Calu3 (cell line): ENCODE measurements at places on chromosomes 6 and 20.

GRCh38 chr6:34855463-34855862 is 32.4 kb downstream of the TAF11 start:
- no peak for DNase-seq

DNA sequence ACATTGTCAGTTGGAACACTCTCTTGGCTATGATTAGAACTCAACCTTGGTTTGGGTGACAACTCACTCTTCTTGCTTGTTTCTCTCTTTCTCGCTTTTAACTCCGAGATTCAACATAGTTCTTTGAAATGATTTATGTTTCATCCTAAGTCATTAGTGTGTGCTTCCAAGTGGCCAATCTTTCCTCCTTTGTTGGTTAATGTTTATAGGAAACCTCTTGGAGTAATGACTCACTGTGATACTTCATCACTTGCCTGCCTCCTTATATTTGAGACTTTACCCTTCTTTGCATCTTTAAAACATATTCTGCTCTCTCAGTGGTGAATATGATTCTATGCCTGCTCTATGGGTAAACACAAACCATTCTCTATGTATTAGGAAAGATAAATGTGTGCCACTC is 279.7 kb upstream of the FLRT3 start:
- DNase-seq, result no peak

DNA sequence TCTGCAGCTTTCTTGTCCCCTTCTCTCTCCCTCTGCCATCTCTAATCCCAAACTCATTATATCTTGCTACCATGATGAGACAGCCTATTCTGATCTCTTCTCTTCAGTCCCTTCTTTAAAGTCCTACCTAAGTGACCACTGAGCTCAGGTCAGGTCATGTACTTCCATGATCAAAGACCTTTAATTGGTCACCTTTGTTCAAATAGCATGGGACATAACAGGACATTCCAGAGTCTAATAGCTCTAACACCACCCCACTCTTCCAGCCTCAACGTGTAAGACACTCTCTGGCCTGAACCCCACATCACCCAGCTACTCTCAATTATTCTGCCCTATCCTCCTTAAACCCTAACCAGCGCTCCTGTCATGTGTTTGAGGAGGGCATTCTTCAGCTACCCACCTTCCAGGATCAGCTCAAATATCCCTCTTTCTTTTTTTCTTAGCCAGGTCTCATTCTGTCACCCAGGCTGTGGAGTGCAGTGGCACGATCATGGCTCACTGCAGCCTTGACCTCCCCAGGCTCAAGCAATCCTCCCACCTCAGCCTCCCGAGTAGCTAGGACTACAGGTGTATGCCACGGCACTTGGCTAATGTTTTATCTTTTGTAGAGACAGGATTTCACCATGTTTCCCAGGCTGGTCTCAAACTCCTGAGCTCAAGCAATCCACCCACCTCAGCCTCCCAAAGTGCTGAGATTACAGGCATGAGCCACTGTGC is 2.1 kb upstream of the SMLR1 start:
- no peak for DNase-seq

GRCh38 chr6:157014871-157015270 is 237.7 kb downstream of the ARID1B start:
- DNase-seq, result no peak

DNA sequence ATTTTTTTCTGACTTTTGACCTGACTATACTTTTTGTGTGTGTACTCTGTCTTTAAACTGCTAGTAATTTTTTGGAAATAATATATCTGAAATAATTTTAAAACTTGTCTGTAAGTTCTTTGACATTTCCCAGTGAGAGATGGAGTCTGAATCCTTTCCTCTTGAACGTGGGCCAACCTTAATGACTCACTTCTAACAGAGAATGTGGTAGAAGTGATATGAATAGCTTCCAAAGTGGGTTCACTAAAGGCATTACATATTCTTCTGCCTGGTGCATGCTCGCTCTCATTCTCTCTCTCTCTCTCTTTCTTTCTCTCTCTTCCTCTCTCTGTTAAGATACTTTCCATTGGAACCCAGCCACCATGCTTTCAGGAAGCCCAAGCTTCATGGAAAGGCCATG is 108.7 kb upstream of the FERMT1 start:
- DNase-seq, result no peak
